ENCODE measurements at places on chromosomes 12 and 14.

DNA sequence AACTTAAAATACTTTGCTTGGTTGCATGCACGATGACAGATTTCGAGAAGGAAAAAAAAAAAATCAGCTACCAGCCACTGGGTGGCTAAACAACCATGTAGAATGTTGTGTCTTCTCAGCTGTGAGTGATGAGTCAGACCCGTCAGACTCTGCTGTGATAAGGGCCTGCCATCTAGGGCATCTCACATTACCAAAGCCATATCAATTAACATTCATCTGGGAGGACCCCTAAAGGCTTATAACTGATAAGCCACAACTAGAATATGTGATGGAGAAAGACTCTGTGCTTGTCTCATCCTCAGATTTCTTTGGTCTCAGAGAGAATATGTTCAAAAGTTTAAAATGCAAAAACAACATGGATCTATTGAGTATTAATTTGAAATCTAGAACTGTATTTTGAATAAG, 111.5 kb downstream of the PAX9 start:
- DNase-seq, result no peak

- peak; percentile 72 for DNase-seq
These were observed at the start of gene SELPLG for GRCh38 chr12:108633534-108634248. SELPLG (minus strand) TSS chr12:108633894; CDS start chr12:108624307, 9,587 bp downstream.

- DNase-seq, result no peak
These were observed 10.7 kb downstream of the CCDC196 start for GRCh38 chr14:66496911-66497310.

- DNase-seq, result peak; percentile 75
These were observed at the start of gene PFDN5 for GRCh38 chr12:53295070-53295890. PFDN5 (plus strand) TSS chr12:53295542; CDS start chr12:53295568, 26 bp downstream.

- DNase-seq, result no peak
These were observed 8.9 kb downstream of the ANG start for GRCh38 chr14:20697273-20698017.

- DNase-seq, result no peak
These were observed 23.2 kb upstream of the MGST1 start for GRCh38 chr12:16324272-16324671.

GRCh38 chr14:104684449-104684821, 5.0 kb upstream of the INF2 start:
- no peak for DNase-seq

DNA sequence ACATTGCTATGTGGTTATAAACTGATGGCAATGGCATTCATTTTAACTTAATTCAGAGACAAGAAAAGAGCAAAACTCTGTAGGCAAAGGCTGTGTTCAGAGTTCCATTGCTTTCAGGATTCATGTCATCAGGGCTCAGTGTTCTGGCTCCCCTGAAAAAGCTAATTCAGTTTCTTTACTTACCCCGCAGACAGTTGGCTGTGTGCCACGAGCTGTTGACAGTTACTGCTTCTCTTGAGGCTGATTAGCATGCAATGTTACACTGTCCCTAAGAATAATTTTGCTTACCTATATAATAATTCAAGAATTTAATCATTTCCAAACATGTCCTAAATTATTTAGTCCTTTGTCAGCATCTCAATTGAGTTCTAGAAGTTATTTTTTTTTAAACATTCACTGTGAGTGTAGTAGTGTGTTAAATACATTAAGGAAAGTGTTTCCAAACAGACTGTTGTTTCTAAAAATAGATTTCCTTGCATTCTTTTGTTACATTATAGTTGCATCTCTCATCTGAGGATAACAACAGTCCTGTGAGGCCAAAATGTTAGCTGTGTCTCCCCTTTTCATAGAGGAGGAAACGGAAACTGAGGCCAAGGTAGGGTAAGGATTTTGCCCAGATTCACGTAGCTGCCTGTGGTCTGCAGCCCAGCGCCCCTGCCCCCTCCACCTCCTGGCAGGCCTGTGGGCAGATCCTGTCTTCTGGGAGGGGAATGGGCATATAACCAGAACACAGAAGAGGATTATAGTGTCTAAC, 98.6 kb downstream of the PELI2 start:
- no peak for DNase-seq

DNA sequence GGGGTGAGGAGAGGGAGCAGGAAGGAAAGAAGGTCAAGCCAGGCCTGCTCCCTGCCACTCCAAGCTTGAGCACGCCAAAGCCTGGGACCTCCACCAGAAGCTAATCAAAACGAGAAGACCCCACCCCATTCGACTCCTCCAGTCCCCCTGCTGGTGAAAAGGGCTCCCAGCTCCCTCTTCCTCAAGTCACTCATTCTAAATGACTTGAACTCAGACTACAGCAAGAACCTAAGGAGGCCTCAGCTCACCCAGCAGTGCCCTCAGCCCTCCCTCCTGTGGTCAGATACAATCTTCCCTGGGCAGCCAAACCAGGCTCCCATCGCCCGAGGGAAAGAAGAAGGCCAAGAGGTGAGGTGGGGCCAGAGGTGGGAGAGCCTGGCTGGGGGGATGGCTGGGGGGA, 17.4 kb downstream of the HDAC7 start:
- DNase-seq, result no peak

DNA sequence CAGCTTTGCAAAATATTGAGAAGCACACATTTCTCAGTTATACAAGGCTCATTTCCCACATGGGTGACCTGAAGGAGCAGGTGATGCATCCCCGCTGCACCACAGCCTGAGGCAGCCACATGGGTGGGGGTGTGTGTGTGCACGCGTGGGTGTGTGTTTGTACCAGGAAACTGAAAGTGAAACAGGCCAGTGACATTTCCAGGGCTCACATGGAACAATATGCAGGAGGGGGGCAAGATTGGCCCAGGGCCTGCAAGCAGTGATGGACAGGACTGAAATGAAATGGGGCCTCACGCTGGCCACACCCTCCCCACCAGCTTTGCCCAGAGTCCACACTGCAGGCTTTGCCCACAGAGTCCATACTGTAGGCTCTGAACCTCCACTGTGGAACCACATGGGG, 154.2 kb upstream of the PARP11 start:
- DNase-seq, result peak; percentile 61

GRCh38 chr14:53894456-53894855, 62.2 kb downstream of the BMP4 start:
- no peak for DNase-seq

DNA sequence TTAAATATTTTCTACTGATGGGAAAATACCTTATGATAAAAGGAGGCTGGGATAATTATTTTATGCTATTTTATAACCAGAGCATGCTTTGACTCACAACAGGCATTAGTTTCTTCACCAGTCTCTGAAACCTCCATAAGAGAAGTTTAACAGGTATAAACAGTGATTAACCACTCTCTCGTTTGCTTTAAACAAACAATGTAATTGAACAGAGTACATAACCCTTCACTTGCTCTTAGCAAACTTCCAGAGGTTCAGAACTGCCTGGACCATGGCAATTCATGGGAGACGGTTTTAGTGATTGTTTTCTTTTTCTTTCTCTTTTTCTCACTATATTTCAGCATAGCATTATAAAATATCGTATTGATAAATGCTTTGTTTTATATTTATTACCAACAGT, 35.3 kb downstream of the CFAP251 start:
- no peak for DNase-seq

- DNase-seq, result no peak
These were observed 75.2 kb downstream of the CMAS start for GRCh38 chr12:22121224-22121623.

DNA sequence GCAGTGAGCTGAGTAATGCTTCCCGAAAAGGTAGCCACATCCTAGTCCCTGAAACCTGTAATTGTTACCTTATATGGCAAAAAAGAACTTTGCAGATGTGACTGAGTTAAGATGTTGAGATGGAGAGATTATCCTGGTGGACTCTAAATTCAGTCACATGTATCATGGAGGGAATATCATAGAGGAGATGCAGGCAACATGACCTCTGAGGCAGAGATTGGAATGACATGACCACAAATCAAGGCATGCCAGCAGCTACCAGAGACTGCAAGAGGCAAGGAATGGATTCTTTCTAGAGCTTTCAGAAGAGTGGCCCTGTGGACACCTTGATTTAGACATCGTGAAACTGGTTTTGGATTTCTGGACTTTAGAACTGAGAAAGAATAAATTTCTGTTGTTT, 18.5 kb downstream of the SLC38A6 start:
- no peak for DNase-seq

DNA sequence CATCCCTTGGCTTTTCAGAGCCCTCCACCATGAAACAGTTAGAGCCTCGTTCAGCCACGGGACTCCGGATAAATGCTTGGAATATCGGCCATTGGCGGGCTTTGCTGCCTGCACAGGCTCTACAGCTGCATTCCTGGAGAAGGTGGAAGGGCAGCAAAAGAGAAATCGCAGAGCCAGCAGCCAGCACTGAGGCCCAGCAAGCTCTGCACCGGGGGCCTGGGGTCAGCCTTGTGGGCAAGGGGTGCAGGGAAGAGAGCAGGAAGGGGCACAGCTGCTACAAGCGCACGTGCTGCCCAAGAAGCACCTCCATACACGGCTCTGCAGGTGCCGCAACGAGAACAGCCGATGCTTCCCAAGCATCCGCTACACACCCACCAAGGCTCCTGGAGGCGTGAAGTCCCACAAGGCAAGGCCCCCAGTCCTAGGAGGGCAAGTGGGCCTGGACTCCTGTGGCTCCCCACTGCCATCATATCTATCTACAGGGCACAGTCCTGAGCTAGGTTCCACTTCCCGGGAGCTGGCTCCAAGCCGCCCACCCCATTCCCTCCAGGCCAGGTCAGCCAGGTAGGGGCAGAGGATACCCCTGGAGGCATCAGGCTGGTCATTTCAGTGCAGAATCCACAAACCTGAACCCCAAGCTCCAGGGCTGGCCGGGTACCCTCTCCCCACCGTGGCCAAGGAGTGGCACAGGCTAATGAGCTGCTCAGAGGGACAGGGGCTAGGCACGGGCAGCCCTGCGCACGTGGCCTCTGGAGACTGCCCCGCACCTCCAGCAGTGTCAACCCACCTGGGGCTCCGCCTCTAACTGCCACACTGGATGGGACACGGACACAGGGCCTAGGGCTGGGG, 40.2 kb downstream of the CCNK start:
- DNase-seq, result no peak

- DNase-seq, result no peak
These were observed 37.8 kb downstream of the PHETA1 start for GRCh38 chr12:111330800-111331752.

DNA sequence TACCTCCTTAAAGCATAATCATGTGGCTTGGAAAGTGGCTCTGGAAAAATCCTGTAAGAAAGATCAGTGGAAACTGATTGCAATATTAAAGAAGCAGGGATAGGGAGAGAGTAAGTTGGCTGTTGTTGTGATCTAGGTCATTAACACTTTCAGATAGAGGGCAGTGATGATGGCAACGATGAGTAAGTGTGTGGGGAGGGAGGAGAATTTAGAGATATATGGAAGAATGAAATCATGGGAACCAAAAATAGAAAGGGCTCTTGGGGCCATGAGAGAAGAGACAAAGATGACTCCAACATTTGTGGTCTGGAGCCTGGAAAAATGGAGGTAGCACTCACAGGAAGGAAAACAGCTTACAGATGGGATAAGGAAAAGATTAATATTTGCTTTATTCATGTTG, 23.3 kb downstream of the SNRPF start:
- no peak for DNase-seq

DNA sequence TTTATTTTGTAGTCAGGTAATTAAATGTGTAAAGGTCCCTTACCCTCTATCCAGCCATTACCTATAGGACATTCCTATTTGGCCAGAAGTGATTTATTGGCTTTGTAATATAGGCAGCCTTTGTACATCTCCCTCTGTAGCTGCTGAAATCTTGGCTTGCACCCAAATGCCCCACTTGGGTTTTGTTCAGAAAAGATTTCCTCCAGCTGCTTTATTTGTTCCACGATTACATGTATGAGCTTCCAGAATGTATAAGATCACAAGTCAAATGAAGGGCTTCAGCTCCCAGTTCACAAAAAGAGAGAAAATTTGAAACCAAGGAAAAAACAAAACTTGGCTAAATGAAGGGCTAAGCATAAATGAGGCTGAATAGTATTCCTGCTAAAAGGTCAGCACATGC, 103.4 kb downstream of the EFCAB11 start:
- no peak for DNase-seq

All from activated CD8-positive, alpha-beta memory T cell treated with anti-CD3 and anti-CD28 coated beads for 4 hours (primary cell).